AML-193 (cell line): ENCODE measurements at places on chromosomes 3 and 15.
A peak's percentile ranks its signal among the peaks of the same experiment; 100 is the strongest.

DNA sequence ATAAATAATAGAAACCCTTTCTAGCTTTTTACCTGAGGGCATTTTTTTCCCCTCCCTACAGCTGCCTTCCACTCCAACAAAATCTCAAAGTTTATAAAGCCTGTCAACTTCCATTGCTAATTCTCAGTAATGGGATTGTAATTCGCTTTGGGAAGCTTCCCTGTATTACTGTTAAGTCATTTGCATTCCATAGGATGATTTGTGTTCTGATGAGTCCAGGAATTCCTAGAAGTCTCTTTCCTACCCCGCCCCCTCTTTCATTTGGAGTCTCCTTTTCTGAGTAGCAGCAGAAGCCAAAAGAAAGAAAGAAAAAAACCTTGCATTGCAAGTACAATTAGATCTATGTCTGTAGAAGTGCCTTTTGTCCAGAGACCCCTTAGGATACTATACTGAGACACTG is 1033.3 kb downstream of the IGSF11 start:
- no peak for DNase-seq

- DNase-seq, result no peak
Observed at GRCh38 chr3:27960133-27960532, 238.0 kb upstream of the EOMES start.

GRCh38 chr15:100170291-100171210 is 171.2 kb downstream of the ADAMTS17 start:
- DNase-seq, result no peak

GRCh38 chr3:133293397-133294110 is 106.3 kb upstream of the BFSP2 start:
- no peak for DNase-seq

GRCh38 chr3:170711786-170712185 is 125.9 kb upstream of the SLC7A14 start:
- no peak for DNase-seq

GRCh38 chr15:55094136-55094535 is 102.6 kb downstream of the RSL24D1 start:
- DNase-seq, result no peak

DNA sequence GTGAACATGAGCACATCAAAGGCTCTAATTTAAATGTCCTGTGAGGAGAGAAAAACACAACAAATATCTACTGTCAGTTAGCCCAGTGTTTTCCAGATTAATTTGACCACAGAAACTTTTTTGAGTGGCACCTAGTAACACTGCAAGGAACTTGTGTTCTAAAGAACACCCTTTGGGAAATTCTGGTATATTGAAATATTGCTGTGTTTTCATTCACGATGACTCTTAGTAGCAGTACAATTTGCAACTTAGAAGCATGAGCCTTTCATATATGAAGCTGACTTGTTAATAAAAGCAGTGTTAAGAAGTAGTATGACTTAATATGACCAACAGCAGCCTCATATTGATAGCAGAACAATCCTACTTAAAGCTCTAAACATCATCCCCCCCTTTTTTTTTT is 32.0 kb downstream of the B3GALNT1 start:
- no peak for DNase-seq

- DNase-seq, result no peak
Observed at GRCh38 chr3:171783626-171784025, 26.7 kb downstream of the PLD1 start.

GRCh38 chr3:185733980-185734724 is 90.7 kb downstream of the IGF2BP2 start:
- peak; percentile 55 for DNase-seq

DNA sequence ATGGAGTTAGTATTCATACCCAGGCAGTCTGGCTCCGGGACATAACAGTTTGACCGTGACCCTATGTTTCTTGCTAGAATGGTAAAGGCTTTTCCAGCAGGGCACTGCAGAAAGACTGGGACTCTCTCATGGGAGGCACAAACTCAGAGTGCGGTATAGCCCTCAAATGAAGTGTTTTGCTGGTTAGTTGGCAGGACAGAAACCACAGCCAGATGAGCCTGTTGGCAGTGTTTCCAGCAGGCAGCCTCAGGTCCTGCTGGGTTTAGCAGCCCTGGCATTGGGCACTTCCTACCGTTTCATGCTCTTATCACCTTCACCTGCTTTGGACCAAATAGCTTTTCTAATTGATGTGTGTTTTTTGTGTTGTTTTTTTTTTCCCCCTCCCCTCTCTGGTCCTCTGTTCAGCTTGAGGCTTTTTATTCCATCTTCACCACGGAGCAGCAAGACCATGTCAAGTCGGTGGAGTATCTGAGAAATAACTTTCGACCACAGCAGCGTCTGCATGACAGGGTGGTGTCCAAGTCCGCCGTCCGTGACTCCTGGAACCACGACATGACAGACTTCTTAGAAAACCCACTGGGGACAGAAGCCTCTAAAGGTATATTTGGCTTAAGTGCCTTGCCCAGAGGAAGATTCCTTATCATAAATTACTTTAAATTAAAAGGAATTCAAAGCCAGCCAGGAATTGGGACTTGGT is 205.6 kb downstream of the FEZF2 start:
- no peak for DNase-seq

DNA sequence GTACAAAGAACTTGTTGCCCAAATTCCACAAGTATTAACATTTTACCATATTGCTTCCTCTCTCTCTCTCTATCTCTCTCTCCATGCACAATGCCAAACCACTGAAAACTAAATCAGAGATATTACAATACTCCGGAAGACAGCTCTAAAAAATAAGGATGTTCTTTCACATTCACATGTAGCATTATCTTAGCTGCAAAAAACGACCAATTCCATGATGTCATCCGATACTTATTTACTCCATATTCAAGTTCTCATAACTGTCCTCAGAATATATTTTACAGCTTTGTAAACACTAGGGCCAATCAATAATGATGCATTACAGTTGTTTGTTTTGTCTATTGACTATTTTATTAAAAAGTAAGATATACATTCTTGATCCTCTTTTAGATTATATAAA is 7.7 kb upstream of the PRR23E start:
- no peak for DNase-seq

DNA sequence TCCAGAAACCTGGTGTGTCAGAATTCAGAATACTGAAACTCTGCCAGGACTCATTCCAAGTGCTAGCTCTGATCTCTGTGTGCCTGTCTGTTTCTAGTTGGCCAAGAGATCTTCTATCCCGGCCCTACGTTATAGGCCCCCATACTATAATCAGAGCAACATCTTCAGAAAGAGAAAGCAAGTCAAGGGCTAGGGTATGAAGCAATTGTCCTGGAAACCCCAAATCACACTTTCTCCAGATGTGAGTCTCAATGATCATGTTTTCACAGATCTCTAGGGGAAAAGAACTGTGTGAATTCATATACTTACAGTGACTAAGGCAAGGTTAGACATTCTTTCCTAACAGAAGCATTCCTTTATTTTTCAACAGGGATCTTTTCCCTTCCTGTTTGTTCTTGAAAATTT is 309.7 kb downstream of the SLC9A9 start:
- DNase-seq, result no peak

- no peak for DNase-seq
Observed at GRCh38 chr15:40069178-40070165, 30.5 kb upstream of the SRP14 start.

- DNase-seq, result no peak
Observed at GRCh38 chr3:79729096-79729495, 38.7 kb downstream of the ROBO1 start.

DNA sequence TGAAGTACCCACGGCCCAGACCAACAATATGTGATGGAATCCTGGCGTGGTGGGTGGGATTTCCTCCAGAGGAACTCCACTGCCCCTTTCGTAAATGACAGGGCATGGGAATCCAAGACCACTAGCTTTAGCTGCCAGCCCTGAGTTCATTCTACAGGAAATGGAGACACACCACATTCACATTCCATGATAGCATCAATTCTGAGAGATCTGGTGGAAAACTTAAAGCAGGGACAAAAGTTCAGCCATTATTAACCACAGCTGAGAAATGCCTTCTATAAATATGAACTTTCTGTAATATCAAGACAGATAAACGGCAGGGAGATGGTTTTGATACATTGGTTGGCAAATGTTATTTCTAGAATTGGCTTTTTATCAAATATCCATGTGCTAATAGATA is 98.2 kb downstream of the FBN1 start:
- no peak for DNase-seq

DNA sequence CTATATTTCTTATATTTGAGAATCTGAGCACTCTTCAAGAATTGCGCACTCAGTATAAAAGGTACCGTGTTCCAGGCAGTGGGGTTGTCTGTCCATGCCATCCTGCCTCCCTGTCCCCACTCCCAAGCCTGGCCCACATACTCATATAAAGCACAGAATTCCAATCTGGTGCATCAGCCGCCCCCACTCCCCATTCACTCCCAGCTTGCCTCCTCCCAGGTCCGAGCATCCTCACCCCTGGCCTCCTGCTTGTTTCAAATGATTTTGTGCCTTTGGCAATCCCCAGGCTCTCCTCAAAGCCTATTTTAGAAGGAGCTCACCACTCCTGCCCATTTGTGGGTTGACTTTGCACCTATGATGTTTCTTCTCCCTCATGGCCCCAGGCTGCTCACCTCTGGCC is 22.2 kb upstream of the IGF1R start:
- no peak for DNase-seq
